ENCODE measurements at places on chromosomes 12 and 14.

GRCh38 chr14:73878436-73878835 lies 8.2 kb upstream of the ZNF410 start:
- DNase-seq, result no peak

GRCh38 chr12:92735131-92735721 lies 32.4 kb downstream of the PLEKHG7 start:
- no peak for DNase-seq

DNA sequence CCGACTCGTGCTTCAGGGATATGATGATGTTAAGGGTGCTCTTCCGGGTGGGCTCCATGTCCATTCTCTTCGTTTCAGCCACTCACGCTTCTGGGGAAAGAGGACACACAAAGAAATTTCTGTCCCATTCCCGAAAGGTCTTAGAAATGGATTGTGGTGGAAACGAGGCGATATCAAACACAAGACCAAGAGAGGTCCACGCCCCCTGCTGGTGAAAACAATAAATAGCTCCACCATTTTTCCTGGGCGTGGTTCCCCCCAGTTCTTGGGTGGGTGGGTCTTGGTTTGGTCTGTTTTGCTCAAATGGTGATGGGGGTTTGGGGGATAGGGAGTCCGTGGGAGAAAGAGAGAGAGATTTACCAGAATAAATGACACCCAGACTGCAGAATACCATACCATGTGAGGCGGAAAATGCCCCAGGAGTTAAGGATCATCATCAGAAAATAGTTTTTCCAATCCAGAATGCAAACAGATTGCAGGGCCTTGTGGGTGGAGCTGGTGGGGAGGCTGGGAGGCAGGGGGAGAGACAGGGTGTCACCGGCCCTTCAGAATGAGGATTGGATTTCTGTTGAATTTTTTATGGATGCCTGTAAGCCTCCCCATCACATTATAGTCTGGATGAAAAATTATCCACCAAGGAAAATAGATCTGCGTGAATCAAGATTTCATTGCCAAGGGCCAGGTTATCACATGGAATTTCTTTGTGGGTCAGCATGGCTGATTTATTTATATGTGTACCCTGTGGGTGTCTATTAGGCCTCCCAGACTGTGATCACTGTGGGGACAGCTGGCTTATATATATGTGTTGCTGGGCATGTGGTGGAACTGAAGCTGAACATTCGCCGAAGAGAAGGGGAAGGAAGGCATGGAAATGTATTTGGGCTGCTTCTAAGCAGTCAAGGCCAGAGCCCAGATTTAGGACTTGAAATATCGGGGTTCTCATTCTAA lies 55.8 kb downstream of the SRRM4 start:
- peak; percentile 21 for DNase-seq

GRCh38 chr12:122078141-122079032 lies at the start of gene MLXIP:
MLXIP (plus strand) TSS chr12:122078756; CDS start chr12:122078854, 98 bp downstream.
- DNase-seq, result peak; percentile 95

DNA sequence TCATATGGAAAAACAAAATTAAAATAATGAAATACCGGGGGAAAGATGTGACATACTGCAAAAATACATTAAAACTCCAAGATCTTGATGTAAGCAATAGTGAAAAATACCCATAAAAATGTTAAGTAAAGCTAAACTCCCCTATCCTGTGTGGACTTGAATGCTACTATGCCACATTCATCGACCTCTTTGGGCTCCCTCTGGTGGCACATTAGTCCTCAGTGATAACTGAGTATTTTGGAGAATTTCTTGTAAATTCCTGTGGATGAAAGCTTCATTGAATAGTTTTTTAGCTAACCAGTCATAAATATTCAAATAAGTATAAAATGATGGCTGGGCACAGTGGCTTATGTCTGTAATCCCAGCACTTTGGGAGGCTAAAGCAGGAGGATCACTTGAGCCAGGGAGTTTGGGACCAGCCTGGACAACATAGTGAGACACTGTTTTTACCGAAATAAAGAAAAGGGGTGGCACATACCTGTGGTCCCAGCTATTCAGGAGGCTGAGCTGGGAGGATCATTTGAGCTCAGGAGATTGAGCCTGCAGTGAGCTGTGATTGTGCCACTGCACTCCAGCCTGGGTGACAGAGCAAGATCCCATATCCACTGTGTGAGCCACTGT lies 42.4 kb upstream of the SGPP1 start:
- peak; percentile 65 for DNase-seq

DNA sequence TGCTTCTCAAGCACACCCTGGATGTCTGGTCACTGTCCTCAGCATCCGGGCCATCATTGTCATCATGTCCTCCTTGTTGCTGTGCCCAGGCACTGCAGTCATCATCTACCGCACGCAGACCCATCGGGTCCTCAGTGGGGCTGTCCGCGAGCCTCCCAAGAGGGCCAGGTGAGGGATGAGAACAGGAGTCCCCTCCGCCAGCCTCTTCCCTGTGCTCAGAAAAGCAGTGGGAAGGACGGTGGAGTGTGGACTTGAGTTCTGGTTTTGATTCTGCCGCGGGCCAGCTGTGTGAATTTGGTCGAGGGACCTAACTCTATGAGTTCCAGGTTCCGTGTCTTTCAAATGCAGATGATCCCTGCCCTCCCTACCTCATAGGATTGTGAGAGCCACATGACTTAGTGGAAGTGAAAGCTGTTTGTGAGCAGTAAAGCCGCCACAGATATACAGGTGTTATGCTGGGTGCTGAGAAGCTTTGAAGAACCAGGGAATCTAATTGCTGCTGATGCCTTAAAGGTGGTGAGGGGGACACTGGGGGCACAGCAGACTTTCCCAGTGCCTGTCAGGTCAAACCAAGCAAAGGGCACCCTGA lies 122.9 kb upstream of the RAP1B start:
- no peak for DNase-seq

- DNase-seq, result peak; percentile 34
Observed at GRCh38 chr12:69330475-69331473, 17.4 kb upstream of the LYZ start.

DNA sequence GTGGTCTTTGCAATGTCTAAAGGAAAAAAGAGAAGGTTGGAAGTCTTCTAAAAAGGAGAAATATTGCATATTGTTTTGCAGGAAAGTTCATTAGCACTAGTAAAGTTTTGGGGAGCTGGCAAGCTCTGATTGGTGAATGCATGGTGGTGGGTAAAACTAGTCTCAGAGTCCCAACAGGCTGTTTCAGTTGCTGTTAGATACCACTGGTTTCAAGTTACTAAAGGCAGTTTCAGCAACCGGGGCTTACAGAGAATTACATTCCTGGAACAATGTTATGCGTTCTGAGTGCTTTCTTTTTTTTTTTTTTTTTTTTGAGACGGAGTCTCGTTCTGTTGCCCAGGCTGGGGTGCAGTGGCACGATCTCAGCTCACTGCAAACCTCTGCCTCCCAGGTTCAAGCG lies 208.2 kb downstream of the EPS8 start:
- no peak for DNase-seq

- DNase-seq, result no peak
Observed at GRCh38 chr12:66779466-66779865, 100.6 kb upstream of the GRIP1 start.

DNA sequence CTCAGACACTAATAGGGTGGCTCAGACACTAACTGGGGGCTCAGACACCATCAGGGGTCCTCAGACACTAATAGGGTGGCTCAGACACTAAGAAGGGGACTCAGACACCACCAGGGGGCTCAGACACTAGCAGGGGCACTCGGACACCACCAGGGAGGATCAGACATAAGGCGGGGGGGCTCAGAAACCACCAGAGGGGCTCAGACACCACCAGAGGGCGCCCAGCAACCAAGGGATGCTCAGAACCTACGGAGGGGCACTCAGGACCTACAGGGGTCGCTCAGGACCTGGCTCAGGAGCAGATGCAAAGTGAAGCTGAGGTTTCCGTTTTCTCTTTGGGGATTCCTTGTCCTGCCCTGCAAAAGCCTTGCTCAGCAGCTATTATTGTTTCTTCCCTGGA lies 448.5 kb downstream of the TMEM121 start:
- DNase-seq, result peak; percentile 11

- DNase-seq, result no peak
Observed at GRCh38 chr14:76717508-76718290, 43.6 kb upstream of the VASH1 start.

GRCh38 chr12:74337951-74338350 lies 199.7 kb upstream of the ATXN7L3B start:
- DNase-seq, result no peak

- DNase-seq, result no peak
Observed at GRCh38 chr12:124952801-124953200, 36.1 kb downstream of the DHX37 start.

DNA sequence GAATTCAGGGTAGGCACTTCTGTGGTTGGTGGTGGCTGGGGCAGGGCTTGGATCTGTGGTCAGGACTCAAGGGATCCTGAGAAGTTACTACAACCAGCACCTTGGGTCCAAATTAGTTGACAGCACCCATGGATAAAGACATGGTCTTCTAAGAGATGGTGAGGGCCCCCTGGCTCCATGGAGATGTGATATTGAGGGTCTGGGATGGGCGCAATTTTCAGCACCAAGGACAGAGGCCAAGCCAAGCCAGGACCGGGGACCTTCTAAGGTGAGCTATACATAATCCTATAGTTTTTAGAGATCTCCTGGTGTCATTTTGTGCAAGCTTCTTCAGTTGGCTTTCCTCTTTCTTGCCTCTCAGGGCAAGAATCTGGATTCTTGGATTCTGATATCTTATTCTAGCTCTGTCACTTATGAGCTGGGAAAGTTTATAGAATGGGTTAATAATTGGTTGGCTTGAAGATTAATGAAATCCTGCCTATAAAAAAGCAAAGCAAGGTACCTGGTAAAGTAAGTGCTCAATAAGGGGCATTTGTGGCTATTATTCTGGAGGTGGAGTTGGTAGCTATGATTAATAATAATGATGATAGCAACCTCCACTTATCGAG lies 130.1 kb upstream of the LHX5 start:
- DNase-seq, result no peak

- no peak for DNase-seq
Observed at GRCh38 chr12:67716817-67717216, 68.3 kb downstream of the DYRK2 start.

DNA sequence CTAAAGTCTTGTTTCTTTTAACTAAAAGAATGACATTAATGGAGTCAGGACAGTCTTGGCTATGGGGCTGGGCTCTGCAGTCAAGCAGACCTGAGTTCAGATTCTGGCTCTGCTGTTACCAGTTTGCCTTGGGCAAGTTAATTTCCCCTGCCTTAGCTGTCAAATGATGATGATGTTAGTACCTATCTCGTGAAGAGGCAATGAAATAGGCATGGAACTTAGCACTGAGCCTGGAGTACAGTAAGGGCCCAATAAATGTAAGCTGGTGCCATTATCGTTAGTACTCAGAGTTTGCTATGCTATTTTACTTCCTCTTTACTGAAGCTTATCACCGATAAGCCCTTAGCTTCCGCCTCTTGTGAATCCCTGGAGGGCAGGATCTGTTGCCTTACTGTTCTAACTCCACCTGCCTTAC lies 8.5 kb downstream of the FBXW8 start:
- no peak for DNase-seq

- no peak for DNase-seq
Observed at GRCh38 chr12:9391815-9392214, 183.6 kb upstream of the PZP start.

GRCh38 chr14:78767436-78767835 lies 597.3 kb downstream of the NRXN3 start:
- peak; percentile 12 for DNase-seq

GRCh38 chr12:68506619-68507018 lies 104.1 kb upstream of the RAP1B start:
- DNase-seq, result peak; percentile 46

- no peak for DNase-seq
Observed at GRCh38 chr14:65751510-65751909, 339.0 kb downstream of the FUT8 start.

DNA sequence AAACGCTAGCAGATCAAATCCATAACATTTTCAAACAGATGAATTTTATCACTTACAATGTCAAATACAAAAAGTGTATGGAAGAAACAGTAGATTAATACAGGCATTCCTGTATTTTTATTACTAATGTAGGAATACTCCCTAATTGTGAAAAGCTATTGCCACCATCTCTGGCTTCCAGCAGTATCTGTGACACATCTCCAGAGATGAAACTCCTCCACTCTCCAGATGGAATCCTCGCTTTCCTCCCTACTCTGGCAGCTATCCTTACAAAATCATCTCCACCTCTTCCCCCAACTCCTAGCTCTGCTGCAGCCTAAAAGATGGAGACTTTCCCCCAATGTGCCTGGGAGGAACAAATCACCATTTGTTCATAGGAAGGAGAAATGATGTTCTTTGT lies 211.4 kb downstream of the SSPN start:
- DNase-seq, result no peak

DNA sequence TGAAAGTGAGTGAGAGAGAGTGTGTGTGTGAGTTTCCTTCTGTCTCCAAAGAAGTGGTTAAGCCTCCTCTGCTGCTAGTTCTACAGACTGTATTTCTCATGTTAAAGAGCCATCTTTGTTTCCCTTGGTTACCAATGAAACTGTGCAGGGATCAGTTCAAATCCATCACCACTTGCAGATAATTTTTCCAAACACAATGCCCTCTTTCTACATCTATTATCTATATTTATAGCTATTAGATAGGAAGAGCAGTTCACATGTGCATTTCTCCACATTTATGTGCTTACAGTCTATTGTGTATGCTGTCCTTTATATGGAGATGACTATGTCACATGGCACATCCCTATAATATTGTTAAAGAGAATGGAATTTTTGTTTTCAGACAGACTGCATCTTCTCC lies 2.2 kb upstream of the DAAM1 start:
- no peak for DNase-seq

GRCh38 chr14:23376482-23377197 lies at the start of gene CMTM5:
CMTM5 (plus strand) TSS chr14:23377046; CDS start chr14:23377252, 206 bp downstream.
- no peak for DNase-seq

DNA sequence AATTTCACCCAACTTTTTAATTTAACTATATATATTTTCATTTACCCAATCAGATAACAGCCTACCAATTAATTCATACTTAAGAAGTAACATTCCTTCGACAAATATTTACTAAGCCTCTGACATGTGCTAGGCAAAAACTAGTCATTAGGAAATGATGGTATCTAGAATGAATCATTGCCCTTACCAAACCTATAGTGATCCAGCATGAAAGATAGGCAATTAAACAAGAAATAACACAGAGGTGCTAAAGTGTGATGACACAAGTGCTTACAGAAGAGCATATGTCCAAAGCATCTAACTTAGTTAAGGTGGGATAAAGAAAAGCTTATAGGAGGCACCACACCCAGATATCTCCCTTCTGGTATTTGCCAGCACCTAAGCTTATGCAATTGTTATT lies 166.5 kb upstream of the RASSF8 start:
- DNase-seq, result no peak

DNA sequence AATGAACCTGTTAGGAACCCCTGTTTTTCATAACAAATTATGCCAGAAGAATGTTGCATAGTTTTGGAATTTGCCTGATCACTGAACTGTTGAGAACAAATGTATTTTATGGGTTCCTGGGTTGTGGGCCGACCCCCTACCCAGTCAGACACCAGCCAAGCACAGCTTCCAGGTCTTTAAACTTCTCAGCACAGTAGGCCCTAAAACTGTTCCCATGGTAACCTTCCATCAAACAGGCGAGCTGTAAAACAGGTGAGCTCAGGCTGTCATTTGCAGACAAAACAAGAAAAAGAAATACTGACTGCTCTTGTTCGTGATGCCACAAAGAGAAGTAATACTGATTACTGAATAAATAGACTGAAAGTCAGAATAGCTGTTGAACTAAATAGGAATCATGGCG lies 147.0 kb downstream of the PTPRO start:
- no peak for DNase-seq

- DNase-seq, result no peak
Observed at GRCh38 chr12:8771072-8771471, 51.3 kb upstream of the A2ML1 start.

- no peak for DNase-seq
Observed at GRCh38 chr12:27975222-27976136, 2.9 kb upstream of the PTHLH start.

GRCh38 chr14:21825149-21825743 lies 151.6 kb upstream of the OR4E1 start:
- peak; percentile 38 for DNase-seq

Data from inflammatory macrophage treated with lipopolysaccharide for 4 hours (primary cell).